DMS79 treated with DMSO at 0.1 percent for 48 hours (cell line): ENCODE measurements at places on chromosomes 3 and 15.

DNA sequence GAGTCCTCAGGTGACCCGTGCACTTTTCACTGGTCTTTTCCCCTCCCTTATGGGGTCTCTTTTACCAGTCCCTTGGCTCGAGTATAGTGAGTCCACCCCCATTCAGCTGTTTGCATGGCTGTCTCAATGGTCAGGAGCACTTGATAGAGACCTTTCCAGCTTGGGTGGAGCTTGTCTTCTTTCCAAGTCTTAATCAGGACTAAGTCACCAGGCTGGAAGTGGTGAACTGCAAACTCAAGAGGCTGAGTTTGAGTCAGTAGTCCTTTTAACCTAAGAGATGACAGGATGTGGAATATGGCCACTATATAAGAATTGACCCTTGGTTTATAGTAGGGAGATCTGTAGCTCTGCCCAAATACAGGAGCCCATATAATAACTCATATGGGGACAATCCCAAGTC lies 279.7 kb downstream of the PYDC2 start:
- no peak for DNase-seq

DNA sequence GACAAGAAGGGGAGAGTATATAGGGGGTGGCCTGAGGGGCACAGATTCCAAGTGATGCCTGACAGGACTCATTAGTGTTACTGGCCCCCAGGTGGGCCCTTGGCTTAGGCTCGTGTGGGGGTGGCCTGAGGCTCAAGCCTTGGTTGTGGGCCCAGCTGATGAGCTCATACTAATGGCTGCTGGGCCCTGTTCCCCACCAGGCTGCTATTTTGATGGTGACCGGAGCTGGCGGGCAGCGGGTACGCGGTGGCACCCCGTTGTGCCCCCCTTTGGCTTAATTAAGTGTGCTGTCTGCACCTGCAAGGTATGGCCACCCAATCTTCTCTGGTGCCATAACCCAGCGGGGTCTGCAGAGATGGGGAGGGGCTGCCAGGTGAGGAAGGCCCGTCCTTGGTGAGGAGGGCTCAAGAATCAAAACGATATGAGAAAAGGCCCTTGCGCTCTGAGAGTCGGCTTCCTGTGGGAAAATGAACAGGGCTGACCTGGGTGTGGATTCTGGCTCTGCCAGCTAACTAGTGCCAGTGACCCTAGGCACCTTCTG lies 7.4 kb downstream of the CHRD start:
- no peak for DNase-seq

DNA sequence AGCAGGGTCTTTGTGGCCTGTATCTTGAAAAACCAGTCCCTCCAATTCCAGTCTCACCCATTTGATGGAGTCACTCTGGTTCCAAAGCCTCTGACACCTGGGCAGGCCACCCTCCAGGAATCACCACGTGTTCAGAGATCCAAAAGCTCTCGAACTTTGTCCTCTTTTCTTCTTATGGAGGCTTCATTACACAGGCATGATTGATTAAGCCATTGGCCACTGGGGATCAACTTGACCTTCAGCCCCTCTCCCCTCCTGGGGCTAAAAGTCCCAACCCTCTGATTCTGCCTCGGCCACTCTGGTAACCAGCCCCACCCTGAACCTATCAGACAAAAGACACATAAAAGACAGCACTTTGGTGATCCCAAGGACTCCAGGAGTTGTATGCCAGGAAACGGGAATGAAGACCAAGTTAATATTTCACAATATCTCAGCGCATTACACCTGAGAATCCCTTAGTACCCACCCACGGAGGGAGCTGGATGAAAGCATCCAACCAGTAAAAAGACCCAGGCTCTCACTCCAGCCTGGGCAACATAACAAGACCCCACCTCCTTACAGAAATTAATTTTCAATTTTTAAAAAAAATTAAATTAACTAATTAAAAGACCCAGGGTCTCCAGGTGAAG lies 23.0 kb upstream of the SSUH2 start:
- no peak for DNase-seq

GRCh38 chr3:124282751-124283651 lies 291.1 kb upstream of the ROPN1 start:
- DNase-seq = no peak

- no peak for DNase-seq
These were observed 54.9 kb downstream of the TMED3 start for GRCh38 chr15:79365765-79366164.

DNA sequence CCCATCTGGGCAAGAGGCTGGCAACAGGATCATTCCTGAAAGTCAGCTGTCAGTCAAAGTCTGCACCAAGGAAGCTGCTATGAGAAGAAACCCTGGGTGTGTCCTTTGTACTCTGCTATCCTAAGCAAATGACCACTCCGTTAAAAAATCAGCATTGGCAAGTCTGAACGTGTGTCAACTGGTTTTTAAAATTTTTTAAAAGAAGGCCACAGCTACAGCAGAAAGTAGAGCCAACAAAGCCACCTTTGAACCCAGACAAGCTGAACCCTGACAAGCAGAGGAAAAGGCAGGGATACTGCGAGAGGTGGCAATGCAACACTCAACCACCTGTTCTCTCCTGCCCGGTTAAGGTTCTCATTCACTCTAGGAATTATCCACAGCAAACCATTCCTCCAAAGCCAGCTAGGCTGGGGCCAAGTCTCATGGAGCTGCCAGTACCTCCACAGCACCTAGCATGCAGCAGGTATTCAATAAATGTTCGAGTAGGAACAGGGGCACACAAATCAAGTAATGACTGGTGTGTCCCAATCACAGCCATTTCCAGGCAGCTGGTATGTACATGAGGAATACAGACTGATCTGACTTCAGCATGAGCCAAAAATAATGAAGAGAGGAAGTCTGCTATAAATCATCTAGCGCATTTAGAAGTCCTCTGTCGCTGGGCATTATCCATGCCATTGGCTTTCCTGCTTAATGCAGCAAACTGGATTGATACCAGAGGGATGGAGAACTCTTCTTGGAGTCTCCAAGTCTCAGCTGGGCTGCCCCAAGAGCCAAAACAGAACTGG lies 76.0 kb downstream of the ADCY5 start:
- DNase-seq = no peak

GRCh38 chr15:66808181-66808824 lies 106.3 kb downstream of the SMAD6 start:
- no peak for DNase-seq

DNA sequence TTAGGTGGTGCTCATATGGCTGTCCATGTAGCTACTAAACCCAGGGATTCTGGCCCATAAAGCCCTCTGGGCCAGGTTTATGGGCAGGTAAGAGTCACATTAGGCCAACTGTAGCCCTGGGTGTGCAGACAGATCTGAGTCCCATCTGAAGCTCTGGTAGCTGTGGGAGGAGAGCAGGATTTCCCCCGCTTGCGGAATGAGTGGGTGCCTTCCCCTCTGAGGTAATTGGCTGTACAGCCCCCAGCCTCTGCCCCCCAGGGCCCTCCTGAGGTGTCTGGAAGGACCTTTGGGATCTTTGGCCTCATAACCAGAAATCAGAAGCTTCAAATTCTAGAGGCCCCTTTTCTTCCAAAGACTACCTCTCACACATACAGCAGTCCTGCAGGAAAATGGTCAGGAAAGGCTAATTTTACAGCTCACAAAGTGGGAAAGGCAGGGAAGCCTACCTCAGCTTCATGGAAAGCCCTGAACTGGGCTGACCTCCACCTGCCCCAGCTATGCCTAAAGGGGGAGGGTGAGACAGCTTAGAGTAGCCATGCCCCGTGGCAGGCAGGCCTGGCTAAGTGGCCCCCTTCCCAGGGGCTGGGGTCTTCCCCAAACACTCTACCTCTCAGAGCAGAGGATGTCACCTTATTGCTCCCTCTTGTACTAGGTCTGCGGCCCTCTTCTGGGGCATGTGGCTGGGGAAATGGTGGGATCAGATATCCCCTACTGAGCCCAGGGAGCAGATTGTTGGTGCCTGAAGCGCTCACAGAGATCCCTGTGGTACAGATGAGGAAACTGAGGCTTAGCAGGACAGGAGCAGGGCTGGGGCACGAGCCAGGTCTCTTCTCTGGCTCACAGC lies 16.8 kb downstream of the HEMK1 start:
- DNase-seq = no peak

DNA sequence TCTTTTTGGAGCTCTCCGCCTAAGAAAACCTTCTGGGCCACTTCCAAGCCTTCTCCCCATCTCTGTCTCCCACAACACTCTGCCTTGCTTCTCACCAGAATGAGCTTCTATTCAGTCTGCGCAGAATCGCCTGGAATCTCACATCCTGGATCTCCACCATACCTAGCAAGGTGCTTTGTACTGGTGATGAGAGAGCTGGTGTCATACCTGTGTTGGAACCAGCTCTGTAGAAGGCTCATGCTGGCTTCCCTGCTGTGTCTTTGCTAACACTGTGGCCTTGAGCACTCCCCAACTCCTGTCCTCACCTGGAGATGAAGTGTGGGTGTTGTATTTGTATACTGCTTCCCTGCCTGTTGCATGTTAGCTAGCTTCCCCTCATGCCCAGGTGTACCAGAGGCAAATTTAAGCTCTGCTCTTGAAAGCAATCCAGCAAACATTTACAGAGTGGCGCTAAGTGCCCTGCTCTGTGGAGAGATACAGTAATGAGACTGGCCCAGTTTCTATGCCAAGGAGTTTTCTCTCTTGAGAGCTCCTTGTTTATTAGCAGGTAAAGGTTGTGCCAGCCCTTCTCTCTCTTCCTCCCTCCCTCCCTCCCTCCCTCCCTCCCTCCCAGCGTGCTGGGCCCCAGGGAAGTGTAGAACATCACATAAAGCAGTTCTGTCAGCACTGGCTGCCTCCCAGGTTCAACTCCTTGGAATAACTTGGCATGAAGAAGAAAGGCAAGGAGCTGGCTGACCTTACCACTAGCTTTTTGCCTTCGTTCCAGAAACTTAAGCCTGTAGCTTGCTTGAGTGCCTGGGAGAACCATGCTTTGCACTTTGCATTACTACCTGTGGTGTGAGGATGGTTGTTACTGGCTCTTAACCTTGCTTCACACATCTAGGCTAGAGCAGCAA lies 54.9 kb downstream of the TRIM71 start:
- DNase-seq = peak; percentile 84

- DNase-seq = no peak
These were observed 139.5 kb downstream of the OSBPL10 start for GRCh38 chr3:31841515-31841914.

DNA sequence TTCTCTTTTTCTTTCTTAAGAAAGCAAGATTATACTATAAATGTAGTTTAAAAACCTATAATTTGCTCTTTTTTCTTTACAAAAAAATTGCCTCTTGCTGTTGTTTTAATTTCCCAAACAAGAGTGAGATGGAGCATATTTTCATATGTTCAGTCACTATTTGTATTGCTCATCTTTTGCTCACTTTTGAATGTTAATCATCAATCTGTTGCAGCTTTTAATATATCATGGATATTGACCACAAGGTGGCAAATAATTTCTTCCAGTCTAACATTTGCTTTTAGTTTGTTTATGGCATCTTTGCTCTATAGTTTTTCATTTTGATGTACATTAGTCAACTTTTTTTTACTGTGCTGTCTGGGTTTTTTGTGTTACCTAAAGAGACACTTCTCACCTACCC lies 112.6 kb upstream of the THRB start:
- no peak for DNase-seq

DNA sequence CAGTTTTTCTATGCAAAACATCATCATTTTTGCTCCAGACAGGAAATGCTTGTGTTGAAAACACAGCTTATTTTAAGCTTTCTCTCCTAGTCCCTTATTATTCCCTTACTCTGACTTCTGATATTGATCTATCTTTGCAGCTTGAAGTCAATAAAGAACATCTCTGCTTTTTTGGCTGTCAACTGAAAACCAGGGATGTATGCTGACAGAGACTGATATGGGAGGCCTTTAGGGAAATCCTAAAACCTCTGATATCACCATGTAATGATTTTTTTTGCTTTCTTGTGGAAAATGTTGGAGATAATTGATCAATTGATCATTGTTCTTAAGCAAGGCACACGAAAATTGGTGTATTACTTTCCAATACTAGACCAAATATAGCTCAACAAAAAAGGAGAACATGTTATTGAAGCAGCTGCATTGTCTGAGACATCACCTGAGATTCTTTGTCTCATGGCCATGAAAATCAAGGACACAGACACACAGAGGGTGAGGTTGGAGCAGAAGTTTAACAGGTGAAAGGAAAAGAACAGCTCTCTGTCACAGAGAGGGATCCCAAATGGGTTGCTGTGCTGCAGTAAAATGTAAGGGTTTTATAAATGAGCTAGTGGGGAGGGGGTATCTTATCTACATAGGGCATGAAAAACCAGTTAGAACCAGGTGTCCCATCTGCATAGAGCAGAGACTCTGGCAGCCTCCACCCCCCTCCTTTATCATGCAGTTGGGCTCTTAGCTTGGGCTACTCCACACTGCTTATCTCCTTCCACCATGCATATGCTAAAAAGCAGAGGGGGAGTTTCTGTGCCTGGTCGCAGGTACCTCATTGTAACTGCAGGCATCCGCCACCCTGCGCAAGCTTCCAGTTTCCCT lies 17.0 kb upstream of the SENP7 start:
- no peak for DNase-seq

DNA sequence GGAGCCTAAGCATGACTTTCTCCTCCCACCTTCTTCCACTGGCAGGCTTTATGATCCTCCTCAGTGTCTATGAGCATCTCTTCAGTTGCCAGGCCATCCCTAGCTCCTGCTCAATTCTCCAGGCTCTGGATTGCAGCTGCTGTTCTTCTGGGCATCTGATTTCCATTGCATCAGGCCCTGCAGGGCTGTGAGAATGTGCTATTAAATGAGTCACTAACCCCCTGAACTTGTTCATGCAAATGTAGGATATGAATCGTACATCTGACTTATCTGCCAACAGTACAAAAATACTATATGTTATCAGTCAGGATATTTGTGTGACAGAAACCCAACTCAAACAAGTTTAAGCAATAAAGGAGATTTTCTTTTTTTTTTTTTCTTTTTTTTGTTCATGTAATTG lies 11.9 kb downstream of the GPR176 start:
- DNase-seq = no peak

GRCh38 chr3:64216274-64217147 lies 8.8 kb downstream of the PRICKLE2 start:
- DNase-seq = peak; percentile 17

GRCh38 chr3:107710851-107711250 lies 188.1 kb downstream of the BBX start:
- DNase-seq = peak; percentile 79

DNA sequence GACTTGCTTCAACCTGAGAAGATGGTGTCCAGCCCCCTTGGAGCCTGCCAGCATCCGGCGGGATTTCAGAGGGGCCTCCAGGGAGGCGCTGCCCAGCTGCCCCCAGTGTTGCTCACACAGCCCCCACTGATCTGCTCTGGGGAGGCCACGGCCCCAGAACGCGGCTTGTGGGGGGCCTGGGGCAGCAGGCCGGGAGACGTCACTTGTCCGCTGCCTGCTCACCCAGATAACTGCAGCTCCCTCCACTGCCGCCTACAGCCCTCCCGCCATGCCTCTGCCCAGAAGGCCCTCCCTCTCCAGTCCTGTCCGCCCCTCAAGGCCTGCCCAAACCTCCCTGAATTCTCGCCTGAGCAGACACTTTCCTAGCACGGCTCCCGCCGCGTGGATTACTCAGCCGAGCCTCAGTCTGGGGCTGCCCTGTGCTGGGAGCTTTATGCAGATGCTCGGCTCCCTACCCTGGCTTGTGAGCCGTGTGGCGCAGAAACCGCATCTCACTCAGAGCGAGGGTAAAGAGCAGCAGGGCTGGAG lies 17.2 kb upstream of the ADIPOQ start:
- DNase-seq = peak; percentile 26
